ENCODE measurements at places on chromosomes 3 and 15. TPM values are rescaled to one million over a fixed set of nuclear protein-coding genes. Genes with fewer than 3 reads are reported as not detected.

DNA sequence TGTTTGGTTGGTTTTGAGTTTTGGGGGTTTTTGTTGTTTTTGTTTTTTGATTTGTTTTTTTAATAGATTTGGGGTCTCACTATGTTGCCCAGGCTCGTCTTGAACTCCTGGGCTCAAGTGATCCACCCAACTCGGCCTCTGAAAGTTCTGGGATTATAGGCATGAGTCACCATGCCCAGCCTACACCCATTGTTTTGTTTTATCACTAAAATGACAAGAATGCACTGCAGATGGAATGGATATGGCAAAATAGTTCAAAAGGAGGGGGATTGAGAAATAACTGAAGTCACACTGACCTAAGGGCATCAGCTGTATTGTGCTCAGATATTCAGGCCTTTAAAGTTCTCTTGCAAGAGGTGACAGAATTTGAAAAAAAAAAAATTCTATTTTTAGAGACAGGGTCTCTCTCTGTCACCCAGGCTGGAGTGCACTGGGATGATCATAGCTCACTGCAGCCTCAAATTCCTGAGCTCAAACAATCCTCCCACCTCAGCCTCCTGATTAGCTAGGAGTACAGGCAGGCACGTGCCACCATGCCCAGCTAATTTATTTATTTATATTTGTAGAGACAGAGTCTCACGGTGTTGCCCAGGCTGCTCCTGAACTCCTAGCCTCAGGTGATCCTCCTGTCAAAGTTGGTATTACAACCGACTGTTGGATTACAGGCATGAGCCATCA, 4.4 kb upstream of the RASA2 start:
- peaks cover 49% of the 10 kb centered on the region for H3K4me1 ChIP-seq
- no peak overlapping the region for H3K4me3 ChIP-seq
- H3K36me3 ChIP-seq: no peaks in the 10 kb centered on the region
- peak; percentile 80 for DNase-seq
- peak overlapping the region; percentile 88 for H3K27ac ChIP-seq

DNA sequence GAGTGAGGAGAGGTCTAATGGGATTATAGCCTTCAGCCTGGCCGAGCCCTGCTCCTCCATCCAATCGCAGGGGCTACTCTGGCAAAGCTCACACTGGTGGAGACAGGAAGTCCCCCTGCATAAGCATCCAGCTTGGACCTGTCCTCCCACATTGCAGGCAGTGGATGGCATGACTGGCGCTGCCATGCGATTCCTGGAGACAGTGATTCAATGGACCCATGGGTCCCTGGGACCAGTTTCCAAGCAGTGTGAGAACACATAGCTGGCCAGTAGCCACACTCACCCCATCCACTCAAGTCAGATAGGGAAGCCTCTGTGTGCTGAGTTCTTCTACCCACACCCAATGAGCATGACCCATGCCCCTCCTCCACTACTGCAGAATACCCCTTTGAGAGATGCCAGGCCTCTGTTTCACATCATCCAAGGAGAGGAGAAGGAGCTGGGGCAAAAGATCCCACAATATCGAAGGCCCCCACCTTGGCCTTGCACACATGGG, 18.1 kb upstream of the POC1A start:
- no peak overlapping the region for H3K4me3 ChIP-seq
- H3K4me1 ChIP-seq: peaks cover 6% of the 10 kb centered on the region
- no peaks in the 10 kb centered on the region for H3K36me3 ChIP-seq
- DNase-seq: no peak
- no peak overlapping the region for H3K27ac ChIP-seq

CATSPER2 gene
- total RNA-seq: 1.4 TPM

DNA sequence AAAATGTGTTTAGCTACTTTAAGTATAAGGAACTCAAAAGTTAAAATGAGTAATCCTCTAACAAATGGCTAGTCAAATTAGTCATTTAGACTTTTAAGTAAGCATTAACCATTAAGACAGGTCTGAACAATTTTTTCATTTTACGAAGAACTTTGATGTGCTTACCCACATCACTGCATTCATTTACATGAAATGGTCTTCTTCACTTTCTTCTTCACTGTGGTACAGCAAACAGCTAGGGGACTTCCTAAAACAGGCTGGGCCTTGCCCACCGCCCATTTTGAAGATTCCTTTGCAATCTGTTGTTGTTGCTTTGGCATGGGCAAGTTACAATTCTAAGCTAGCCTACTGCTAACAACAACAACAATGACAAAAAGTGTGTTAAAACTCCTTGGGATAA, 67.4 kb downstream of the CBLB start:
- no peak overlapping the region for H3K4me3 ChIP-seq
- no peak for DNase-seq
- H3K36me3 ChIP-seq: no peaks in the 10 kb centered on the region
- H3K27ac ChIP-seq: no peak overlapping the region
- no peaks in the 10 kb centered on the region for H3K27me3 ChIP-seq
- H3K4me1 ChIP-seq: no peaks in the 10 kb centered on the region

- H3K27ac ChIP-seq: peak overlapping the region; percentile 43
- H3K36me3 ChIP-seq: no peaks in the 10 kb centered on the region
- DNase-seq: peak; percentile 61
- no peak overlapping the region for H3K4me3 ChIP-seq
Observed at GRCh38 chr15:43877371-43877770, 50.6 kb downstream of the WDR76 start.

FAM107A gene
- not detected for total RNA-seq

- H3K4me1 ChIP-seq: no peaks in the 10 kb centered on the region
Observed at GRCh38 chr3:74537164-74537563, 77.3 kb downstream of the CNTN3 start.

SCN11A gene
- not detected for total RNA-seq

OR5K2 gene
- total RNA-seq: not detected

- H3K27ac ChIP-seq: no peak overlapping the region
- H3K36me3 ChIP-seq: no peaks in the 10 kb centered on the region
- no peak for DNase-seq
- no peaks in the 10 kb centered on the region for H3K27me3 ChIP-seq
Observed at GRCh38 chr3:189229196-189229828, 57.5 kb downstream of the TPRG1 start.

DNA sequence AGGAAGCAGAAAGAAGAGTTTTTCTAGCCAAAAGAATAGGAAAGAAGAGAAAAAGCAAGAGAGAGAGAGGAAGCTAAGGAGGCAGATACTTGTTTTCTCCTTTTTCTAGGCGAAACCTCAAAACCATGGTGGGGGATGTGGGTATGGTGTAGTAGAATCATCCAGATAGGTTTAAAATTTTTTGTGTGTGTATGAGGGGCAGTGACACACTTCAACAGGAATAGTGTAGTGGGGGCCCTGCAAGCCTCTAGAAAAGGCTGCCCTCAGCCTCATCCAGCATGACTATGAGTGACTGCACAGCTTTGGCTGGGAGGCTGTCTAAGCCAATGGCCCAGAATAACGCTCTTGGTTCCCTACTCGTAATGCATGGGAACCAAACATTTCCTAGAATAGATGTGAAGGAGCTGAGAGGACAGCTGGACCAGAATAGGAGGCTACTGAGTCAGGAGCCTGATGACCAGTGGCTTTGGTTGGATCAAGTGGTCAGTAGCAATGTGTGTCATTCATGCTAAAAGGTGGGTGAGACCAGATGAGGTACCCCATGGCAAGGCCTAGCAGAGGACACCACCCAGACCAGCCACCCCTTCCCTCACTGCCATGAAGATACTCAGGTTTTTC, 24.4 kb downstream of the MOBP start:
- no peak overlapping the region for H3K27ac ChIP-seq
- no peaks in the 10 kb centered on the region for H3K36me3 ChIP-seq
- no peak for DNase-seq
- no peaks in the 10 kb centered on the region for H3K4me1 ChIP-seq

- H3K27me3 ChIP-seq: no peaks in the 10 kb centered on the region
- DNase-seq: peak; percentile 83
- no peaks in the 10 kb centered on the region for H3K4me1 ChIP-seq
- no peaks in the 10 kb centered on the region for H3K36me3 ChIP-seq
- no peak within 1 kb of the TSS for H3K27ac ChIP-seq
Observed at GRCh38 chr3:96813820-96814650, at the start of gene EPHA6. Gene EPHA6, plus strand, starts transcription at chr3:96814594.

DNA sequence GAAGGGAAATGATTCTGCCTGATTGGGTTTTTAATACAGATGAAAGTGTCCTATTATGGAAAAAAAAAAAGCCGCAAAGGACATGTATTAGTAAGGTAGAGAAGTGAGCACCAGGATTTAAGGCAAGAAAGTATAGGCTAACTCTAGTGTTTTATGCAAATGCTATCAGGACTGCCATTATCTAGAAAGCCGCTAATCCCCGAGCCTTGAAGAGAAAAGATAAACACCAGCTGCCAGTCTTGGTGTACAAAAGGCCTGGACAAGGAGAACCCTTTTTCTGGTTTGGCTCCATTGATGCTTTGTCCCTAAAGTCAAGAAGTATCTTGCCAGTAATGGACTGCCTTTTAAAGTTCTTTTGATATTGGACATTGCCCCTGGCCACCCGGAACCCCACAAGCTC, 8.6 kb upstream of the TRIM59 start:
- H3K4me3 ChIP-seq: no peak overlapping the region
- no peak overlapping the region for H3K27ac ChIP-seq
- H3K36me3 ChIP-seq: no peaks in the 10 kb centered on the region
- H3K27me3 ChIP-seq: no peaks in the 10 kb centered on the region
- DNase-seq: no peak

DNA sequence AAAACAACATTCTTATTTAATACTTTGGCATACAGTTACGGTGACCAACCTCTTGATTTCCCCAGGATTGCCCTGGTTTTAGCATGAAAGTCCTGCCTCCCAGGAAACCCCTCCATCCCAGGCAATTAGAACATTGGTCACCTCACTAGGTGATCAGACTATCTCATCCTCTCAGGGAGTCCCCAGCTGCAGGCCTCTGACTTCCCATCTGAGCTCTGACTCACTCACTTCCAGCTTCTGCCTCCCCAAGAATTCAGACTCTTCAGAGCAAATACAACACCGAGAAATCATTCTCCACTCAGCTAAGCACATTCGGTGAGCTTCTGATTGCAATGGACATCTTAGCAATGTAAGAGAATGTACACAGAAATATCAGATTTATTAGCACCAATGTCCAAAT, 92.4 kb upstream of the HES1 start:
- DNase-seq: no peak
- H3K27ac ChIP-seq: no peak overlapping the region
- no peaks in the 10 kb centered on the region for H3K4me1 ChIP-seq
- no peaks in the 10 kb centered on the region for H3K27me3 ChIP-seq
- no peaks in the 10 kb centered on the region for H3K36me3 ChIP-seq

DNA sequence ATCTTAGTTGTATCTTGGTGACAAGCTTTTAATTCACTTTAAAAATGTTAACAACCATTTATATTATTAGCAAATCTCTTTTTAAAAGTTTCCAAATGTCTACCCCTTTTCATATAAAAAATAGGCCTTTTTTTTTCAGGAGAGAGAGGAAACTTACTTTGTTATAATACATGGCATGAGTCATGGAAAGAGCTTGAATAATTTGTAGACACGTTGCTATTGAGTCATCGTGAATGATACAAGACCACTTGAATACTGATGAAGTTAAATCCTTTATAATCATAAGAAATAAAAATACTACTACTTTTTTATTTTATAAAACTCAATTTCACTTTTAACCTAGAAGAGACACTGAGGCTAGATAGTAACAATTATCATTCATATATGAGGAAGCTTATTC, 70.3 kb upstream of the BBX start:
- DNase-seq: no peak
- H3K27me3 ChIP-seq: no peaks in the 10 kb centered on the region
- no peaks in the 10 kb centered on the region for H3K4me1 ChIP-seq
- H3K36me3 ChIP-seq: no peaks in the 10 kb centered on the region
- H3K4me3 ChIP-seq: no peak overlapping the region
- no peak overlapping the region for H3K27ac ChIP-seq

DNA sequence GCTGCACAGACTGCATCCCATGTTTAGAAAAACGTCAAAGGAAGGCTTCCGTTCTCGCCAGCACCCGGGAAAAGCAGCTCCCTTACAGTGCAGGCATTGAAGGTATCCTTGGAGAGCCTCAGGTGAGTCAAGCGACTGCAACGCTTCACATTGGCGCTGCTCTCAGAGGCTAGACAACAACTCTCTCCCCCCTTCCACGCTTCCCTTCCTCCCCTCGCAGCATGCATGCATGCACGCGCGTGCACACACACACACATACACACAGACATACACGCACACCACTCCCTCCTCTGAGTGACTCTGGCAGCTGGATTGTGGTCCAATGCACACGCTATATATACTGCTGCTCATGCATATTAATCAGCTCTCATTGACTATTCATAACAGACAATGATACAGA, 191.1 kb downstream of the PDZRN3 start:
- H3K4me3 ChIP-seq: no peak overlapping the region
- H3K4me1 ChIP-seq: no peaks in the 10 kb centered on the region
- no peaks in the 10 kb centered on the region for H3K36me3 ChIP-seq
- no peak overlapping the region for H3K27ac ChIP-seq
- no peaks in the 10 kb centered on the region for H3K27me3 ChIP-seq

RAB8B gene
- 18.2 TPM for total RNA-seq

GRCh38 chr3:159856590-159857104, 132.0 kb upstream of the IL12A start:
- no peak overlapping the region for H3K4me3 ChIP-seq
- no peak for DNase-seq
- H3K36me3 ChIP-seq: no peaks in the 10 kb centered on the region
- no peak overlapping the region for H3K27ac ChIP-seq
